ENCODE measurements at places on chromosomes 1 and 21.

GRCh38 chr21:45029298-45029947 is 45.0 kb upstream of the ADARB1 start:
- no peak for DNase-seq

GRCh38 chr1:25782608-25783201 is 17.3 kb upstream of the SELENON start:
- no peak for DNase-seq

DNA sequence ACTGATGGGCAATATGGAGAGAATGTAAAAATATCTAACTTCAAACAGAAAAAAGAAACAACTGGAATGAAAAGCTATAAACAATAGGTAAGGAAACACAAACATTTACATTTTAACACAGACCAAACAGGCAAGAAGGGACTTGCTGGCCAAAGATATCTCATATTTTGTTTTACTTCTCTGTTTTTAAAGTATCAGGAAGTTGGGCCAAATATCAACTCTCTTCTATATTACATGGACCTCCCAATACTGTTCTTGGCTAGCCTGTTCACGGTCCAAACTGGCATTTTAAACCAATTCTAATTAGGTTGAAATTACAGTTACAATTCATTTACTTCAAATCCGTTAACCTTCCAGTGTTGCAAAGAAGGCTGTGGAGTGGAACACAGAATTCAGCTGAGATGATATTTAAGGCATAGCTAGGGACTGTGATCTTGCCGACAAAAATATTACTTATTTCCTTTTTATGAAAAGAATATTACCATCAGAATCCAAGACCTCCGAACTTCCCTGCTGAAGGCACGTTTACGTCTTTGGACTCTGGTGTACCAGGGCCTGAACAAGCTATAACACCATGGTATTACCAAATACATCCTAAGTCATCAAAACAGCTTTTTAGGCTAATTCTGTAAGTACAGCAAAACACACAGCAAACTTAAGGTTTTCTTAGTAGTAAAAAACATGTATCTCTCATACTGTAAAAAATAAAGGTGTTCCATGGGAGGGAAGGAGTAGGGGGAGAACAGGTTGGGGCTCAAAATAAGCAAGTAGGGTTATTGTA is 165.4 kb downstream of the RUNX1 start:
- no peak for DNase-seq

- no peak for DNase-seq
Measured at GRCh38 chr1:31239653-31240241, at the start of gene NKAIN1. TSS of gene NKAIN1 (minus strand) at chr1:31239887. CDS start at chr1:31239547, 340 bp downstream.

GRCh38 chr1:66217561-66217960 is 316.4 kb upstream of the SGIP1 start:
- no peak for DNase-seq

DNA sequence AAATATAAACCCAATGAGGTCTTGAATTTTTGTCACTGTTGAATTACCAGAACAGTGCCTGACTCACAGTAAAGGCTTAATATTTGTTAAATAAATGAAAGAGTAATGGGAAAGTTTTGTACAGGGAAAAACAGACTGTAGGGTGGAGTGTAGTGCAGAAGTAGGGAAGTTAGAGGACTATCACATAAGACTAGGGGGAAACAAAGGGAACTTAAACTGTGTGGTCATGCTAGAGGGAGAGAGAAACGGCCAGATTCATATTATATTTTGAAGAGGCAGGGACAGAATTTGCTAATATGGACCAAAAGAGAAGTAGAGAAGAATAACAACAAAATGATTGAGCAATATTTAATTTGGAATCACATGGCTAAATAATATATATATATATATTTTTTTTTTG is 14.8 kb downstream of the CTSK start:
- DNase-seq: no peak

GRCh38 chr1:180815188-180815587 is 97.5 kb upstream of the KIAA1614 start:
- DNase-seq: no peak

GRCh38 chr1:59041646-59042277 is 255.1 kb upstream of the FGGY start:
- DNase-seq: no peak

DNA sequence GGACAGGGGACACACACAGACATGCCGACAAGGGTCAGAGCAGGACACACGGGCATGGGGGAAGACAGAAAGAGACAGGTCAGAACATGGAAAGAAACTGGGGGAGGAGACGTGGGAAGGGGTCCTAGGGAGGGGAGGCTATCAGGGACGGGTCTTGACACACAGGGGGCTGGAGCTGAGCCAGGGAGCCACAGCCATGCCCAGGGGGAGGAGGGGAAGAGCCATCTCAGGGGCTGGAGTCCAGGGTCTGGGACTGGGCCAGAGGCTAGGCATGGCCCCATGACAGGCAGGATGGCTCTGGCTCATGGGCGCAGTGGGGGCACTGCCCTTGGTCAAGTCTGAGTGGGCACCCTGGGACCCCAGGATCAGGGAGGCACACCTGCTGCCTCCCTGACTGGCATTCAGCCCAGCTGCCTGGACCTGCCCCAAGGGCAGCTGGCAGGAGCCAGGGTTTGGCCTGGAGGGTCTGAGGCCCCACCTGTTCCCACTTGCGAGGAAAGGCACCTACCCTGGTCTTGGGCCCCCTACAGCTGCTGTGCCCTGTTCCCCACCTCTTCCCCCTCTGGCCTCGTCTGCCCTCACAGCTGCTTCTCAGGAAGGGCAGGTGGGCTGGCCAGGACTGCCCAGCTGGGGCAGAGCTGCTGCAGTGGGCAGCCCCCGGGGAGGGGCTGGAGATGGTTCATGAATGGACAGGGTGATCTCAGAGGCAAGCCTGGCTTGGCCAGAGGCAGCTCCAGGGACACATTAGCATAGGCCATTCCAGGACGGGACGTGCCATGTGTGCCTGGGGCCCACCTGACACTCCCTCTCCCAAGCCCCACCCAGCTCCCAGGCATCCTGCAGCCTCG is 42.9 kb downstream of the HSPG2 start:
- DNase-seq: no peak

DNA sequence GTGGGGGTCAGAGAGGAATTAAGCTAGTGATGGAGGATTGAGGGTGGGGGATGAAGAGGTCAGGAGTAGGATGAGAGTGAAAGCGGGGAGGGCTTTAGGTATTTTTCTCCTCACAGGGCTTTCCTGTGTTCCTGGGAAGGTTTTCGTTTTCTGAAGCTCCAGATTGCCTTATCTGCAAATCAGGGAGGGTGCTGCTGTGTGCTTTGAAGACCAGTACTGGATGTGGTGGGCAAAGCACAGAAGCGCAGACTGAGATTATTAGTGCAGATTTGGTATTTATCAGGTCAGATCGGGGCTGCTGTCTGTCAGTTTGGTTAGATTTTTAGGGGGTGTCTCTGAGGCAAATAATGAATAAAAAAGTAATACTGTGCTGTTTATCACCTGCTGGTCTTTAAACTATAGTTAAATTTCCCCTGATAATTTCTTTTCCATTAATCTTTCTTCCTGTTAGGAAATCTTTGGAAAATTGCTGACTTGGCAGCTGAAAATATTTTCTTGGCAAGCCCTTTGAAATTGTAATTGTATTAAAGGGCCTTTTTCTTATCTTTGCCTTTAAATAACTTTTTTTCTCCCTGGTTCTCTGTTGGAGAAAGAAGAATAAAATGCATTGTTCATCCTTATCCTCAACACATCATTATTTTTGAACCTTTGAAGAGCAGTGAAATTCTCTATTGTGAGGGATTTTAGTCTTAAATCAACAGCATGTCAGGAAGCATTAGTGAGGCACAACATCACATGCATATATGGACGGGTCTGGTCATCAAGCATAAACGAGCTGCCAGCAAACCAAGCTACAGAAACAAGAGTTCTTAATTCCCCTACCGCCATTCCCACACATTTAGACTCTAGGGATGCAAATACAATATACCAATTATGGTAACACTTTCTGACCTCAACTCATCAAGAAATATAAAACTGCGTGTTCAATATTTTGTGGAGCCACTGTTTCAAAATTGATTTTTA is 139.6 kb downstream of the S1PR1 start:
- DNase-seq: no peak

DNA sequence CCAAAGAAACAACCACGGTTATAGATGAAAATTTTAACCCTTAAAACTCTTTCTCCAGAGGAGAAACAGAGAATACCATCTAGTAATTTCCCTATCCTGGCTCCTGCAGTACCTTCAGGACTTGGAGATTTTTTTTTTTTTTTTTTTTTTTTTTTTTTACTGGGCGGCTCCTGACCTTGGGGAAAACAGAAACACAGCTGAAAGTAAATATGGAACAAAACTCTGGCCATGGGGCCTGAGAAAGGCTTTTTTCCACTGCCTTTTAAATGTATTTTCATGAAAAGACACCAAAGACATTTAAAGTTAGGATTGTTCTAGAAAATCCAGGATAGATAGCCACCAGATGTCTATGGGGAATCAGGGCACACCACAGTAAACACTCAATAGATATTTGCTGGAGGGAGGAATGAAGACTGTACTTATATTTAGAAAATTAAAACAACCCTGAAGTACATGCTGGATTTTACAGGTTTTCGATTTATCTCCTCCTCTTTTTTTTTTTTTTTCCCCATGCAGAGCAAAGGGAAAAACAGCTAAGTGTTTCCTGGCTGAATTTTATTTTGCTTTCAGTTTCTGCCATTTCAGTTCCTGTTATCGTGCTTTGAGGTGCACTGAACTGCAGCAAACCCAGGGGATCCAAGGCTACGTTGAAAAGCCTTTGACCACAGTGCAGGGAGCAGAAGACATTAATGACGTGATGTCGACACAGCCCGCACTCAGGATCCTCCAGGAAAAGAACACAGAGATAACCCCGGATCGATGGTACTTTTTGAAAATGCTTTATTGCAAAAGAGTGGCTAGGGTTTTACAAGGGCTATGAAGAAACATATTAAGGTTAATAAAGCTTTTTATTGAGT is 35.7 kb upstream of the CNN3 start:
- no peak for DNase-seq

- no peak for DNase-seq
Measured at GRCh38 chr1:42034426-42034825, 115.7 kb upstream of the HIVEP3 start.

GRCh38 chr1:23202263-23202749 is 15.0 kb downstream of the HTR1D start:
- no peak for DNase-seq

GRCh38 chr1:2547210-2548067 is 8.7 kb upstream of the TNFRSF14 start:
- DNase-seq: no peak

GRCh38 chr1:172638885-172639831 is 19.7 kb upstream of the FASLG start:
- DNase-seq: no peak

- no peak for DNase-seq
Measured at GRCh38 chr1:22749503-22749902, 38.9 kb downstream of the EPHB2 start.

DNA sequence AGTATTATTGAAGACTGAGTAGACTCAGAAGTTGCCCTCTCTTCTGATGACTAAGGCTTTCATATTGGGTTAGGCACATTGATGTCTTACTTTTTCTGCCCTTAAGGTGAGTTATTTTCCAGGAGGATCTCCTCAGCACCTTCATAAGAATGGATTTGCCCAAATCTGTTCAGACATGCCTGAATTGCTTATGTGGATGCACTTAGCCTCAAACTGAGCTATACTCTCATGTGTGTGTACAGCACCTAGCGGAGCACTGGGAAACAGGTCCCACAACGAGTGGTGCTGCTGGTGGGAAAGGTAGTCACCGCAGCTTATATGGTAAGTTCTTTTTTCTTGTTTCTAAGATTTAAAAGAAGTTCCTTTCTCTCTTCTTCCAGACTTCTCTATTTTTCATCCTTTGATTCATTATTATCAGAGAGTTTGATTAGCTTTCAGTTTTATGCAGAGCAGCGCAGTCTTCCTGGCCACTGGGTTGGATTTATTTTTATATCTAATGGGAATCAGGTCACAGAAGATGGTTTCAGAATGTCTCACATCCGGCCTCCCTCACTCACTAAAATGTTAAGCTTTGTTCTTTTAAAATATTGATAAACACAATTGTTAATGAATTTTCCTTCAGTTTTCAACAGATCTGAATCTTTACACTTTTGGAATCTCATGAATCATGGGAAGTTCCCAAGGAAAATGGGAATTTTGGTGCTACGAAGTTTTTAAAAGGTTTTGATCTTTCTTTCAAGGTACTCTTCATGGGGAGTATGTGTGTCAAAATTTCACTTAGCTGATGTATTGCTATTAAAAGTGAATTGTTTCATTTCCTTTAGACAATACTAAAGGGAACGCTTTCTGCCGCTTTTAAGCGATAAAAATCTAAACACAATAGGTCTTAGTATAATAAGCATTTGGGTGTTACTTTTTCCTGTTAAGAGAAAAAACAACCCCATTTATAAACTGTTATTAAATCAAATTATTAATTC is 58.5 kb downstream of the EXTL2 start:
- DNase-seq: no peak

DNA sequence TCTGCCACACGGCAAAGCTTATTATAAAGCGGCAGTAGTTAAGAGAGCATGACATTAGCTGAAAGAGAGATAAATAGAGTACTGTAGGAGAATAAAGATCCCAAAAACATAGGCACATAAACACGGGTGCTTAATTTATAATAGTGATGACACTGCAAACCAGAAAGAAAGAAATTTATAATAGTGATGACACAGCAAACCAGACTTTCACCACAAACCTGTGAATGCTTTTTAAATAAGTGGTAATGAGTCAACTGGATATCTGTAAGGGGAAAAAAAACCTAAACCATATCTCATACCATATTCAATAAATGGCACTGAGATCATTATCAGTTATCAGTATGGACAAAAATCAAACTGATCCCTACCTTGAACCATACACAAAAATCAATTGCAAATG is 25.5 kb downstream of the USP1 start:
- DNase-seq: no peak

DNA sequence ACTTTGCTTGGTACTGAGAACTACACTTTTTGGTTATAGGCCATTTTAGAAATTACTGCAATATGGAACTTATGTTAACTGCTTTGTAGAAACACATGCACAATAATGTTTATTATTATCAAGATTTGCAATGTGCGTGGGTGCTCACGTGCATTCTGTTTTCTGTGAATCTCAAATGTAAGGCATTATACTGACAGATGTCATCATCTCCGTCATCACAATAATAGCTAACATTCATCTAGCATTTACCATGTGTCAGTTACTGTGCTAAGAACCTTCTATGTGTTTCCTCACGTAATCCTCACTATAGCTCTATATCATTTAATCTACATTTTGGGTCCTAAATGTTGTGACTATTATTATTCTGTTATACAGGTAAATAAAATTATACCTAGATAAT is 1214.8 kb upstream of the ADGRL4 start:
- DNase-seq: no peak

DNA sequence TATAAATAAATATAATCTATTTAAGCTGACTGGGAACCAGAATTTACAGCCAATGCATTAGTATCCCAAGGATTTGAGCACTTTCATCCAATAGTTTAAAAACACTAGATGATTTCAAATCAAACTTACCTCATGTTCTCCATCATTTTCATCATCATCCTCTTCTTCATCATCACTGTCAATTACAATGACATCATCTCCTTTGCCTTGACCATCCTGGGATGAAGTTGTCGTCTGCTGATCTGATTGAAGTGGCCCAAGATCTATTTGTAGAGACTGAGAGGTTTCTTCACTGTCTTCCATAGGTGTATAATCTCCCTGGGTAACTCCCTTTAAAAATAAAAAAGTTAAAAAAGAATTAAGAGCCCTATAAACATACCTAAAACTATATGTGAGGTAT is 47.7 kb downstream of the TPR start:
- no peak for DNase-seq

- DNase-seq: no peak
Measured at GRCh38 chr1:152110860-152111514, 4.3 kb downstream of the TCHH start.
